ENCODE measurements at places on chromosomes 16 and 17.

DNA sequence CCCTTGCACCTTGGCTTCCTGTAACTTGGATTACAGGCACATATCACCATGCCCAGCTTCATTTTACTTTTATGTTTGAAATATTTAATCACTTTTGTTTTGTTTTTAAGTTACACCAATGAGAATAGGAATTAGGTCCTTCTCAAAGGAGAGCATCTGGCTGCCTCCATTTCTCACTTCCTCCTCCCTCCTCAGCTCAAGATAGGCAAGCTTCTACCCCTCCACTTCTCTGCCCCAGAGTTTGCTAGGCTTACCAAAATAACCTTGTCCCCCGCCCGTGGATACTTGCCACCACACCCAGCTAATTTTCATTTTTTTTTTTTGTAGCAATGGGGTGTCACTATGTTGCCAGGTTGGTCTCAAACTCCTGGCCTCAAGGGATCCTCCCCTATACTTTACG lies 17.9 kb downstream of the GABARAPL2 start:
- no peak for DNase-seq

DNA sequence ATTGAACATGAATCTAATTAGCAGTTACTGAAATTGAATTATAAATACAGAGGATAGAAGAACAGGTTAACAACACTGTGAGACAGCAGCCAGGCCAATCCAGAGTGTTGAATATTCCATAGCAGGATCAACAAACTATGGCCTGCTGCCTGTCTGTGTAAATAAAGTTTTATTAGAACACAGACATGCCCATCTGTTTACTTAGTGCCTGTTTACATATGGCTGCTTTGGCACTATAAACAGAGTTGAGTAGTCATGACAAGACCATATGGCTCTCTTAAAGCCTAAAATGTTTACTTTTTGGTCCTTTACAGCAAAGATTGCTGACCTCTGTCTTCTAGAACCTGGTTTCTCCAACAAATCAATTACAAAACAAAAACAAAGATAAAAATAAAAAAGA lies 115.4 kb upstream of the CDC42EP4 start:
- no peak for DNase-seq

DNA sequence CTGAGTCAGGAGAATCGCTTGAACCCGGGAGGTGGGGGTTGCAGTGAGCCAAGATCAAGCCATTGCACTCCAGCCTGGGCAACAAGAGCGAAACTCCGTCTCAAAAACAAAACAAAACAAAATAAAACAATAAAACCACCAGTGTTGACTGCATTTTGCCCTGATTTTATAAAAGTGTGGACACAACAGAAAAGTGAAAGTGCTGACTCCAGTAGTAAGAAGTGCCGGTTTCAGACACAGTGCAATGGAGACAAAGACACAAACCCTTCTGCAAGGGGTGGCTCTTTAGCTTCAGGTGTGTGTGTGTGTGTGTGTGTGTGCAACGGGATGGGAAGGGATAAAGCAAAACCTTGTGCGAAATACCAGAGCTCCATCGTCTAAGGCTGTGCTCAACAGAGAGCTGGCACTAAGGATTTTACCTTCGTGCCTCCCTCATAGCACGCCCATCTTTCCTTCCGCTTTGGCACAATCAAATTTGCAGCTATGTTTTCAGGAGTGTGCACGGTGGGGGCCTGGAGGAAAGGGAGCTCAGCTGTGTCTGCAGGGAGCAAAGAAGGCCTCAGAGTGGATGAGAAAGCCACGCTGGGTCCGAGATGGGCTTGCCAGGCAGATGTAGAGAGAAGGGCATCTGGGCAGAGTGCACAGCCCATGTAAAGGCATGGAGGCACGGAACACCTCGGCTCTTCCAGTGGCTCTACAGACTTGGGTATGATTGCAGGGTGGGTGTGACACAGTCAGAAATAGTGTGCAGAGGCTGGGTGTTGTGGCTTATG lies 15.5 kb downstream of the MXRA7 start:
- no peak for DNase-seq

- DNase-seq: no peak
These were observed 3.1 kb upstream of the MMP2 start for GRCh38 chr16:55475919-55476318.

DNA sequence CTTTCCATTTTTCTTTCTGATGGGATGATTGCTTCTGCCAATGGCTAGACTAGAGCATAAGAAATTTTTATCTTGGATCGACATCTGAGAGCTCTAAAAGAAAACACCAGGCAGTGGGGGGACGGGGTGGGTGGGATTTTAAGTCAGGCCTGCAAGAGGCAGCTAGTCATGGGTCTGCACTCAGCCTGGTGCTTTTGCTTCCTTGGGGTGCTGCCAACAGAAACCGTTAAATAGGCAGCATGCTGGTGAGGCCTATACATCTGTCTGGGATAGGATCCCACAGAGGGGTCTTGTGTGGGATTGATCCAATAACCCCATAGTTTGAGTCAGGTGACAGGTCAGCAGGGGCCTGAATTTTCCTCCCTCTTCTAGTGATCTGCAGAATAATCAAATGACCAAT lies 26.9 kb downstream of the ZNRF1 start:
- DNase-seq: no peak

DNA sequence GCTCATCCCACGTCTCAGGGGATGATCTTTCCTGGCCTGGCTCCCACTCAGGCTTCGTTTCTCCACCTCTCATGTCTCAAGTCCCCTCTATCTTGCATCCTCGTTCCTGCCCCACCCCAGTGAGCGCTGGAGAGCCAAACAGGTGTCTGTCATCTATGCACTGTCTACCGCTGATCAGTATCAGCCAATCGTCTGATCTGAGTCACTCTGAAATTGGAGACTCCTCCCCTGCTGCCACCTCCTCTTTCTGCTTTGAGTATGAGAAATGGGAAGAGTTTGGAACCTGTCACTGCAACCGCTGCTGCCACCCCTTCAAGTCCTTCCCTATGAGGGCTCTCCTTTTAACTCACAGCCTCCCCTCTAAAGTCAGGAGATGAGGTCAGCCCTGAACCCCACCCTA lies 28.0 kb downstream of the FZD2 start:
- DNase-seq: no peak

Measured in H7 (cell line).